ENCODE measurements at places on chromosomes 1 and 21. TPM values are rescaled to one million over a fixed set of nuclear protein-coding genes. Genes with fewer than 3 reads are reported as not detected.

DNA sequence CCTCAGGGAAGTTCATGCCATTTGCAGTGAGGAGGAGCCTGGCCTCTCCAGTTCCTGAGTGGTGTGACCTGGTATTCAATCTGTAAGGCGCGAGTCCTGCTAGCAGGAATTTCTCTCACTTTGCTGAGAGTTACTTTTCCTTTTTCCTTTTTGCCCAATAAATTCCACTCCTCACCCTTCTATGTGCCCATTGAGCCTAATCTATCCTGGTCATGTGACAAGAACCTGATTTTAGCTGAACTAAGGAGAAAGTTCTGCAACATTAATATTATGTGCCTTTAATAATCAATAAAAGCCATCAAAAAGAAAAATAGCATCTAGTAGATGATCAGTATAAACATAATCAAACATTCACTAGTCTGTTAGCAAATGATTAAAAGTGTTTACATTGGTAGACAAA lies 136.1 kb upstream of the POGK start:
- no peak for DNase-seq

- DNase-seq: no peak
Observed at GRCh38 chr1:176976225-176976624, 188.3 kb downstream of the ASTN1 start.

The VANGL2 gene
- not detected for total RNA-seq

The RHBG gene
- not detected for total RNA-seq

GRCh38 chr1:179177182-179177581 lies 52.3 kb downstream of the ABL2 start:
- peak; percentile 79 for DNase-seq

The ZBTB21 gene
- total RNA-seq: 10.7 TPM

- no peak for DNase-seq
Observed at GRCh38 chr1:96808191-96808590, 86.6 kb downstream of the PTBP2 start.

GRCh38 chr1:198627436-198628066 lies 11.3 kb upstream of the PTPRC start:
- no peak for DNase-seq

DNA sequence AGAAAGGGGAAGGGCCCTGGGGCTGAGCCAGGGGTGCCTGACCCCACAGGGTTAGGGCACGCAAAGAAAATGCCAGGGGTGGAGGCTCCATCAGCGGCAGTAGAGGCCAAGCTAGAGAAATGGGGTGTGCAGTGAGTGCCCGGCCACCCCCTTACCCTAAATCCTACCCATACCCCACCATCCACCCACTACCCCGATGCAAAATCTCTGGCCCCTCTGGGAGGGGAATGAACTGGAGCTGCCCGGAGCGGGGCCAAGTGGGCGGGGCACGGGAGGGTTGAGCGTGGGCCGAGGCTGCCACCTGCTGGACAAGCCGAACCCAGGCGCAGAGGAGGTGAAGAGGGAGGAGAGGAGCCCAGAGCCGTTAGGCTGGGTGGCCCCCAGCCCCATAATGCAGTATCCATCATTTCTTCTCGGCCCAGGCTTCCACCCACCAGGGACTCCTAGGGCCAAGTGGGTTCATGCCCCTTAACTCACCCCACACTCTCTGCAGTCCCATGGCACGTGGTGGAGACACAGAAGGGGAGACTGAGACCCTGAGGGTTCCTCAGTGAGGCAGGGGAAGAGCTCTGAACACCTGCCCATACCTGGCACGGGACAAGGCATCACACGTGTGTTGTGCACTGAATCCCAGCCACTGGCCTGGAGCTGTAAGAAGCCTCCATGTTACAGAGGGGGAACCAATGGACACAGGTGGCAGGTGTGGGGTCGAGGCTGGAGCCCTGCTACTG lies 1.4 kb upstream of the C1QC start:
- peak; percentile 80 for DNase-seq

GRCh38 chr21:34074283-34075090 lies 1.1 kb downstream of the MRPS6 start:
- DNase-seq: peak; percentile 52

The SLC22A15 gene
- total RNA-seq: 14.7 TPM

DNA sequence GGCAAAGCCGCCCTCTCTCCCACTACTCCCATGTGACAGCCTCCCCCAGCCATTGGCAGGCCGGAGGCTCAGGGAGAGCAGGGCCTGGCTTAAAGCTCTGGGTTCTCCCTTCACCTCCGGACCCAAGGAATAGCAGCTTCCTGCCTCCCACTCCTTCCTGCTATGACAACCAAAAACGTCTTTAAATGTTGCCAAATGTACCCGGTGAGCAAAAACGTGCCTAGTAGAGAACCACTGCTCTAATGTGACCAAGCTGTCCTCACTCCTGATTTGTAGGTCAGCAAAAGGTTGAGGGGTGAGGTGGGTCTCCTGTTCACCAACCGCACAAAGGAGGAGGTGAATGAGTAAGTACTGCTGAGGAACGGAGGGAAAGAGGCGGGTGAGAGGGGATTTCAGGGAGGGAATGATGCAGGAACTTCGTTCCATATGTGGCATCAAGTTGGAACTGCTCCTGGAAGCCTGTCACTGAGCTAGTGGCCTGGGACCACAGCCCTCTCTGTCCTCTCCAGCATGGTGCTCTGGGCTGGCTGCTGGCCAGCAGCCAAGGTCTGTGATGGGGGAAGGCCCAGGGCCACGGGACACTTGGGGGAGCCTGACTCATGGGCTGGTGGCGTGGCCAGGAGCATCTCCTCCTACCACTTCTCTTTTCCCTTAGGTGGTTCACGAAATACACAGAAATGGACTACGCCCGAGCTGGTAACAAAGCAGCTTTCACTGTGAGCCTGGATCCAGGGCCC lies 5.7 kb downstream of the MRTO4 start:
- peak; percentile 65 for DNase-seq

All from GM23248 (cell line).